Osteoblast (primary cell): ENCODE measurements at places on chromosomes 5 and 9. TPM values are rescaled to one million over a fixed set of nuclear protein-coding genes. Genes with fewer than 3 reads are reported as not detected.

- DNase-seq, result peak; percentile 63
These were observed 36.9 kb downstream of the FAM78A start for GRCh38 chr9:131239161-131239975.

DNA sequence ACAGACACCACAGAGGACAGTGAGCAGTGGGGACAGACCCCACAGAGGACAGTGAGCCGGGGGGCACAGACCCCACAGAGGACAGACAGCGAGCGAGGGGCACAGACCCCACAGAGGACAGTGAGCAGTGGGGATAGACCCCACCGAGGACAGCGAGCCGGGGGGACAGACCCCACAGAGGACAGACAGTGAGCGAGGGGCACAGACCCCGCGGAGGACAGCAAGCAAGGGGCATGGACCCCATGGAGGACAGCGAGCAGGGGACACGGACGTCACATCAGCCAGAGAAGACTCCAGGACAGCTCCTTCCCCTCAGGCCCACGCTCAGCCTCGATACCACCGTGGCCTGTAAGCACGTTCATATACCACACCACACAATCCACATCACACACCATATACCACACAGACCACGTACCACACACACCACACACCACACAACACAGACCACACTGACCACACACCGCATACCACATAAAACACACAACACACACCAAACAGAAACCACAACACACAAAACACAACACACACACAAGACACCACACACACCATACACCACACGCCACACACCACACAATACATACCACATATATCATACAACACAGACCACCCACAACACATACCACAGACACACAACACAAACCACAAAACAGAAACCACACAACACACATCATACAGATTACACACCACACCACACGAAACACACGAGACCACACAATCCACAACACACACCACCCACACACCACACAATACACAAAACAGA, 5.2 kb upstream of the ZDHHC11 start:
- peak; percentile 66 for DNase-seq

GRCh38 chr5:171926311-171926710, 80.1 kb downstream of the FBXW11 start:
- DNase-seq, result no peak

DNA sequence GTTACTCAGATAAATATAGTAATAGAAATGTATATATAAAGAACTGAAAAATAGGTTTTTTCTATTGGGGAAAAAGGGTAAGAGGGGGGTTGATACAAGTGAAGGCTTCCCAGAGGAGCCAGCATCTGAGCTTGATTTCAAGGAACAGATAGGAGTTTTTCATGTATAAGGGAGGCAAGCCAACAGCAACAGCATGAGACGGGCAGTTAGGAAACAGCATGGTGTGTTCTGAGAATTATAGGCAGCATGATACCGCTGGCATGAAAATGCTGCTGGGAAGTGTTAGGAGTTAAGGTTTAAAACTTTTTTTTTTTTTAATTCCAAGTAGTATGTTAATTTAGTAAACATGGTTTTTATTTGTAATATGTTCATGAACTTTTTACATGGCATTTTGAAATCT, 9.7 kb downstream of the CDC37L1 start:
- no peak for DNase-seq

DNA sequence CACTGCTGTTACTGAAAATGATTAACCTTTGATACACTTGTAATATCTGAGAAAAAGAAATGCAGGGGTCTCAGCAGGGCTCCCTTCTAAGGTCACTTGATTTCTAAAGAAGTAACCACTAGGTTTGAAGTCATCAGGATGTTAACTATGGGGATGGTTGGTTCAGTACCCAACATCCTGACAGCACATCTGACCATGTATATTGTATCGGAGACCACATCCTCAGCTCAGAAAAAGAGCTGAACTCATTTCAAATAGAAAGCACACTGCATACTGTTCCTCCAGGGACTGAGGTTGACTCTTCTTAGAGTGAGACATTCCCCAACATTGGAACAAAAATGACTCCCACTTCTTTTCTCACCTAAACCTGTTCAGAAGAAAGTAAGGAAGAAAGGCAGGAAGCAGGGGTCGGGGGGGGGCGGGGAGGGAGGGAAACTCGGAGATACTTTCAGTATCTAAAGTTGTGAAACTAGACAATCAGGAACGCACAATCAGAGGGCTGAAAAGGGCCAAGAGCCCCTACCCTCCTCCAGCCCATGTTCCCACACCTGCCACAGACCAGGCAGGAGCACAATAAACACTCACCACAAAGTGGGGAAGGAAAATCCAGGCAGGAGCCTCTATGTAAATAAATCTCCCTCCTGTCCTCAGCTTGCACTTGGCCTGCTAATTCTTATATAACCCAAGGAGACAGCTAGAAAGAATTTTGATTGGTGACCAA, 730 bp upstream of the GZMA start:
- DNase-seq, result no peak

The CBY3 gene
- total RNA-seq, result not detected in 2 replicates

The SLC25A2 gene
- total RNA-seq, result 0.36 and 0.59 TPM in 2 replicates

The MYMK gene
- not detected in 2 replicates for total RNA-seq

GRCh38 chr9:4193391-4193790, 106.5 kb downstream of the GLIS3 start:
- DNase-seq, result no peak

GRCh38 chr9:106958955-106959657, 96.1 kb downstream of the ZNF462 start:
- no peak for DNase-seq

- DNase-seq, result no peak
These were observed 19.0 kb downstream of the TMC1 start for GRCh38 chr9:72540348-72540873.

GRCh38 chr9:138051586-138052321, 174.2 kb downstream of the CACNA1B start:
- no peak for DNase-seq

DNA sequence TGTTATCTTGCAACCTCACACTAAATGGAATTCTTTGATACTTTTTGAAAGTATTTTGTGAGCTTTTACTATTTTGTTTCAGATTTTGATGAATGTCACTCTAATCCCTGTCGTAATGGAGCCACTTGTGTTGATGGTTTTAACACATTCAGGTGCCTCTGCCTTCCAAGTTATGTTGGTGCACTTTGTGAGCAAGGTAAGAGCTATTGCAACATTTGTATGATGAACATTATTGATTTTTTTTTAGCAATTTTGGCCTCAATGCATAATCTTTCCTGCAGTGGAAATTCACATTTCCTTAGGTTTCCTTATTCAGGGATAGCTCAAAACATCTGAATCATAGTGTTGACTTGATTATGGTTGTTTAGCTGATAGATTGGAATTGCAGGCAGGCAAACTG, 76.3 kb downstream of the VCAN start:
- DNase-seq, result no peak

DNA sequence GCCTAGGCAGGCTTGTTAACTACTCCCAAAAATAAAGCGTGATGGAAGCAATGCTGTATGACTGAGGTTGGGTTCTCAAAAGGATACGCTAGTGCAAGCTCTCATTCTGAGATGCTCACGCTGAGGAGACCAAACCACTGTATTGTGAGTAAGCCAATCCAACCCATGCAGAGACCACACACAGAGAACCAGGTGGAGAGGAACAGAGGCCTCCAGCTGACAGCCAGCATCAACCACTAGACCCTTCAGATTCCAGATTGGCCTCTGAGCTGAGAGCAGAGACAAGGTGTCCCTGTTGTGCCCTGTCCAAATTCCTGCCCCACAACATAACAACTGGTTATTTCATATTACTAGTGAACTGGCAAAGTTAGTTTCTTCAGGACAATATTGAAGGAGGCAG, 4.5 kb downstream of the TSTD2 start:
- no peak for DNase-seq

The CNTRL gene
- total RNA-seq, result 7.1 and 8.7 TPM in 2 replicates

- DNase-seq, result no peak
These were observed 113.1 kb downstream of the RXRA start for GRCh38 chr9:134439368-134439784.

GRCh38 chr5:17432569-17432968, 65.5 kb upstream of the TAF11L2 start:
- no peak for DNase-seq

The HTR1A gene
- not detected in 2 replicates for total RNA-seq

The RXRA gene
- 25.3 and 26.4 TPM in 2 replicates for total RNA-seq

DNA sequence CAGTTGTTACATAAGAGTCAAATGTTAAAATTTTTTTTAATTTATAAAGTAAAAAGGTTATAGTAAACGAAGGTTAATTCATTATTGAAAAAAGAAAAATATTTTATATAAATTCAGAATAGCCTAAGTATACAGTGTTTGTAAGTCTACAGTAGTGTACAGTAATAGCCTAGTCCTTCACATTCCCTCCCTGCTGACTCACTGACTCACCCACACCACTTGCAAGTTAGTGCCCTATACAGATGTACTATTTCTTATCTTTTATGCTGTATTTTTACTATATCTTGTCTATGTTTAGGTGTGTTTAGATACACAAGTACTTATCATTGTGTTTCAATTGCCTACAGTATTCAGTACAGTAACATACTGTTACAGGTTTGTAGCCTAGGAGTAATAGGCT, 57.6 kb downstream of the MAMDC2 start:
- DNase-seq, result no peak

The SPINK4 gene
- total RNA-seq, result not detected in 2 replicates

- DNase-seq, result no peak
These were observed 98.6 kb downstream of the PAM start for GRCh38 chr5:102853680-102854079.

The SLC28A3 gene
- 0.59 and 0.72 TPM in 2 replicates for total RNA-seq

- DNase-seq, result no peak
These were observed 73.3 kb upstream of the NREP start for GRCh38 chr5:111830333-111830732.

The PCDHB9 gene
- total RNA-seq, result 1.2 and 1.8 TPM in 2 replicates

GRCh38 chr9:27292659-27293405, 4.1 kb downstream of the EQTN start:
- DNase-seq, result no peak

- DNase-seq, result no peak
These were observed 46.8 kb downstream of the TENT4A start for GRCh38 chr5:6759983-6760382.

GRCh38 chr9:32879335-32879734, 96.0 kb downstream of the TMEM215 start:
- no peak for DNase-seq

The RNF208 gene
- 0.29 TPM in 1 of 2 replicates, not detected in the other for total RNA-seq

- DNase-seq, result no peak
These were observed 166.7 kb downstream of the PAPPA start for GRCh38 chr9:116320290-116320689.

GRCh38 chr9:91001146-91001611, 199.6 kb downstream of the SYK start:
- no peak for DNase-seq

DNA sequence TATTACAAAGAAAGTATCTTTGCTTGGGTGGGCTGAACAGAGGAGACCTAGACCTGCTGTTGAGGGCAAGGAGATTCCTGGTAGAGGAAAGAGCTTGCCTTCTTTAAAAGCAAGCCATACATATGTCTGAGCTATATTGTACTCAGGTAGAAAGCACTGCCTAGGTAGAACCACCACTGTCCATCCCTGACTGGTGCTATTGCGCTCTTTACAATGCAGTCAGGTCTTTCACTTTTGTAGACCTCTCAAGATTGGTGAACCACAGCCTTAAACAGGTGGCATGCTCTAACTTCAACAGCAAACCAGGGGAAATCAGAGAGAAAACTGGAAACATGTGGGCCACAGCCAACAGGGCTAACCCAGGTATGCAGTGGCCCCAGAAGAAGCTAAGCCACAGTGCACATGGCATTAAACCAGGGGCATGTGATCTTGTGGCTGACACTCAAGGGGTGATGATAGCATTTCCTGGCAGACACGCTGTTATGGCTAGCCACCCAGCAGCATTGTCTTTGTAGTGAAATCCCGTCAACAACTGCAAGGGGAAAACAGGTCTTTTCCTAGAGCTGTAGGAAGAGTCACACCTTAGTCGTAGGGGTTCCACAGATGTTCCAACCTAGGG, 253.9 kb upstream of the PCSK5 start:
- no peak for DNase-seq

DNA sequence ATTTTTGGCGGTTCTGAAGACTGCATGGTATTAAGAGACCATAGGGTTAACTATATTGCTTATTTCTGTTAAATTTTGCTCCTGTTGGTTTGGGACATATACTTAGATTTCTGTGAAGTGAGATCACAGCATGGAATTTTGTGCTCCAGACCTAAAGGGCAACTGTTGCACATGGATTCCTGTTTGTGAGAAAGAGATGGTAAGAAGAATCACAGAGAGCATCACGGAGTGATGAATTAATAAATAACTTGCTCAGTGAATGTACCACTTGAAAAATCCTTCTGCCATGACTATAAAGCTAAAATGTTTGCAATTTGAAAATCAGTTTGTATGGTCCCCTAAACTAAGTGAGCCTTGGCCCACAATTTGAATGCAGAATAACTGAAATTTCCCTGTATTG, 4.5 kb downstream of the PSAT1 start:
- DNase-seq, result no peak

- no peak for DNase-seq
These were observed 791.9 kb upstream of the CDH6 start for GRCh38 chr5:30401479-30402058.

- no peak for DNase-seq
These were observed 212.5 kb downstream of the COMMD10 start for GRCh38 chr5:116297296-116297814.

DNA sequence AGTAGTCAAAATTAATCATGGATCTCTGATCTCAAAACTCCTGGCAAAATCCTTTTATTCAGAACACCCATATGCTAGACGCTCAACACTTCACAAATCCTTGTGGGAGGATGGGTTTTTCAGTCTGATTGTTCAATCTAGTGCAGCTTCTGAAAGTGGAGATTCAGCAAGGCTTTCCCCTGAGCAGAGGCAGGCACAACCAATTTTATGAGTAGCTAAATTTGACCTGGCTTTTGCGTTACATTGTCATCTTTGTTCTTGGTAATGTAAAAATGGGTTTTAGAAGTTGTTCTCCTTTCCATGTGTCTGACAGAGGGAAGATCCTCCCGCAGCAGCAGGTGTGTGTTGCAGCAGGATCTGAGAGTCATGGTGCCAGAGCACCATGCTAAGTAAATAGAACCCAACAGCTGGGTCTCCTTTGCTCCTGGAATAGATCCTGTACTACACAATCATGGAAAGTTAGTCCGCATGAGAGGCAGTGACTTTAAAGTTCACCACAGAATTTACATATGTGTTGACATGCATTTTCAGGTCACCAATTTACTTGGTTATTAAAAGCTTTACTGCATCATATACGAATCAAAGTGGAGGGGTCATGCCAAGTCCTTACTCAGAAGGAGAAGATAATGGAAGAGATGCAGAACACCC, 70.1 kb upstream of the MEF2C start:
- no peak for DNase-seq

DNA sequence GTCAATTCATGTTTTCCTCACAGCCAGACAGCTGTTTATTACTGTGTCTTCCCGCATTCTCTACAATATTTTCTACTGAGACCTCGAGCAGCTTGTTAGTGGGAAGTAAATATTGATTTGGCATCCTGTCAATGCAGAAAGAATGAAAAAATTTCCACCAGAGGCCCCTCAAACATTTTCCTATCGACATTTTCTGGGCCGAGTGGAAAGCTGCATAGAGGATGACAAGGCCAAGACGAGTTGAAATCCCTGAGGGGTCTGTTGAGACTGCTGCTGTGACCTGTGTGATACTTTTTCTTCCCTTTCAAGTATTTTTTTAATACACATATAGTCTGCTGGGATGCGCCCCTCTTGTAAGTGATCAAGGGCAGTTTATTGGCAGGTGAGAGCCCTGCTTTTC, 91.4 kb upstream of the SH3GL2 start:
- DNase-seq, result no peak

- no peak for DNase-seq
These were observed 1556.5 kb upstream of the C9orf72 start for GRCh38 chr9:29129763-29130162.

The DMRT2 gene
- total RNA-seq, result not detected in 2 replicates

The CLIC3 gene
- 1.5 and 2.5 TPM in 2 replicates for total RNA-seq

The OR13C9 gene
- total RNA-seq, result not detected in 2 replicates

The NIM1K gene
- 0.88 and 1.1 TPM in 2 replicates for total RNA-seq
